ENCODE measurements at places on chromosomes 5 and 9. TPM values are rescaled to one million over a fixed set of nuclear protein-coding genes. Genes with fewer than 3 reads are reported as not detected.

The PCDHAC2 gene
- total RNA-seq: 4.1 TPM

The CPLANE1 gene
- total RNA-seq: 22.5 TPM

The EGFL7 gene
- 120 TPM for total RNA-seq

The MUSK gene
- 6.1 TPM for total RNA-seq

The DPH7 gene
- 17.9 TPM for total RNA-seq

The GRIN1 gene
- total RNA-seq: not detected
